NCI-H524 (cell line): ENCODE measurements at places on chromosomes 6 and 20.

GRCh38 chr6:85670573-85670972 is 27.9 kb upstream of the SYNCRIP start:
- DNase-seq: no peak

- no peak for DNase-seq
Measured at GRCh38 chr6:14130435-14131075, 13.0 kb downstream of the CD83 start.

GRCh38 chr6:49519660-49520059 is 19.9 kb downstream of the GLYATL3 start:
- no peak for DNase-seq

DNA sequence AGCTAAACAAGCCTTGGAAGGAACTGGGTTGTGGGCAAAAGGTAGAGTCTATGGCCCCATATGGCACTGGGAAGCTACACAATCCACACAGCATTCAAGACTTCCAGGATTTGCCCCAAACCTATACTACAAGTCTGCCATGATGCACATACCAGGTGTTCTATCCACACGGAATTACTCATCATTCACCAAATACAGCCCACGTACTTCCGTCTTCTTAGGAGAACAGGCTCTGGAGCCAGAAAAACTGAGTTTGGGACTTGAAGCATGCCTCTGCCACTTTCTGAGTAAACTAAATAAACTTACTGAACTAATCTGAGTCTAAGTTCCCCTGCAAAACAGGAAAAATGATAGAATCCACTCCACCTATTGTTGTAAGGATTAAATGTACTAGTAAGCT is 28.6 kb downstream of the RIMS4 start:
- no peak for DNase-seq

GRCh38 chr6:159720708-159721107 is 6.6 kb upstream of the WTAP start:
- peak; percentile 60 for DNase-seq

- DNase-seq: no peak
Measured at GRCh38 chr6:110520992-110521543, 44.7 kb upstream of the SLC22A16 start.

GRCh38 chr6:22975079-22975478 is 405.7 kb downstream of the HDGFL1 start:
- DNase-seq: no peak

DNA sequence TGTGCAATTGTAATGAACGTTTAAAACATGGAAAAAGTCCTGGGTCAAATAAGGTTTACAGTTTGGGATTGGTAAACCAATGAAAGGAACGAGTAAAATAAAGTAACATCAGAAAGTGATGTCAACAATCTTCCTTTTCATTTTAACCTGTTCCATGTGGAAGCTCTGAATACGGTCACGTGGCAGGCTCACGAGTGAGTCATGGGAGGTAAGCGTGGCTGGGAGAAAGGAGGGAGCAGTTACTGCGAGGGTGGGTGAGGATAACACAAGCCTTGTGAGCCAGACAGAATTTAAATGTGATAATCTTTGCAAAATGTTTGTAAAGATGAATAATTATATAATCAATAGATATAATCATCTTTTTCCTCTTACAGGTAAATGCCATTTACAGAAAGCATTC is 171.3 kb upstream of the HDAC2 start:
- DNase-seq: no peak

GRCh38 chr20:45917790-45918141 is 5.8 kb upstream of the PLTP start:
- DNase-seq: peak; percentile 94

GRCh38 chr6:84428300-84428907 is 201.0 kb upstream of the CEP162 start:
- DNase-seq: peak; percentile 51

DNA sequence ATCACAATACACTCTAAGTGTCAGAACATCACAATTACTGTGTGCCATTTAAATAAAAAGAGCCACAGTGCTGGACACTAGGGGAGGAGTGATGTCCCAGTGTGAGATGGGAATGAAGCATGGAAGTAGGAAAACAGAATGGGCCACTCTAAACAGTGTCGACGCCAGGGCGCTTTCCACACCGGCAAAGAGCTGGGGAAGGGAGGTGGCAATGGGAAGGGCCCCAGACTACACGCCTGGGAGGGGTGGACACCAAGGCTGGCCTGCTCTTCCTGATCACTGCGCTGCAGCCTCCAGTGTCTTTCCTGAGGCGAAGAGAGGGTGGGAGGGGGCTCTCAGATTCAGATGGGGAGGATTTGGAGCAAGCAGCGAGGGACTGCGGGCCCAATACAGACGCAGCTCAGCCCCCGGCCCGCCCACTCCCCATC is 75.9 kb downstream of the ERMARD start:
- DNase-seq: no peak

GRCh38 chr6:149895833-149896271 is 2.1 kb downstream of the RAET1E start:
- DNase-seq: no peak

GRCh38 chr20:8401556-8401955 is 269.5 kb downstream of the PLCB1 start:
- DNase-seq: no peak

DNA sequence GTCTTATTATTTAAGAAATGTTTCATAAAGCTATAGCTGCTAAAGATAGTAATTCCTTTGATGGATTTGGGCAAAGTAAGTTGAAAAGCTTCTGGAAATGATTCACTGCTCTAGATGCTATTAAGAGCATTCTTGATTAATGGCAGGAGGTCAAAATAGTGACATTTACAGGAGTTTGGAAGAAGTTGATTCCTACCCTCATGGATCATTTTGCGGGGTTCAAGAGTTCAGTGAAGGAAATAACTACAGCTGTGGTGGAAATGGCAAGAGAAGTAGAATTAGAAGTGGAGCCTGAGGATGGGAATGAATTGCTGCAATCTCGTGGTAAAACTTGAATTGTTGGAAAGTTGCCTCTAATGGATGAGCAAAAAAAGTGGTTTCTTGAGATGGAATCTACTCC is 316.1 kb downstream of the UTRN start:
- DNase-seq: no peak

- no peak for DNase-seq
Measured at GRCh38 chr6:6882592-6882991, 225.2 kb upstream of the RREB1 start.

- peak; percentile 61 for DNase-seq
Measured at GRCh38 chr6:75204217-75204958, 1.5 kb downstream of the COL12A1 start.

DNA sequence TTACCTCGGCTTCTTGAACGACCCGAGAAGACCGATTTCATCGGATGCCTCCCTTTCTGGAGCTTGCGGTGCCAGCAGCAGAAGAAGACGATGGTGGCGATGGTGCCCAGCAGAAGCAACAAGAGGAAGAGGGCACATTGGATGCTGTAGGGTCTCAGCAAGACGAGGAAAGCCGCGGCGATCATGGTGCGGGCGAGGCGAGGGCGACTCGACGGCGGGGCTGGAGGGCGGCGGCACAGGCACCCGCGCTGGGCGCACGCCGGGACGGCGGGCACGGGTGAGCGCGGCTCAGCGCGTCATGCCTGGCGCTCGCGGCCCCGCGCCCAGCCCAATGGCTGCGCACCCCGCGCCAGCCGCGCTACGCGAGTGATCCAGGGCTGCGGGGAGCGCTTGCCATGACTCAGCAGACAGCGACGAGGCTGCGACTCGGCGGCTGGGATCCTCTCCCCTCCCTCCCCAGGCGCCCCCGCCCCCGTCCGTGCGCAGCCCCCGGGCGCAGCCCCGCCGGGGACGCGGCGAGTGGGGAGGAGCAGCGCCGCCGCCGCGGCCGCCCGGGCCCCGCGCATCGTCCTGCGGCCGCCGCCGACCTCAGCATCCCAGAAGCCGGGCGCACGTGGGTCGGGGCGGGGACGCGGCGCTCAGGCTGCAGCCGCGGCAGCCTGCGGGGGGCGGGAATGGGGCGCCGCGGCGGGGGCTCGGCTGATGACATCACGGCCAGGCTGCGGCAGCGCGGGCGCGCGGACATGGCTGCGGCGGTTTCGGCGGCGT is at the start of gene BEND6:
Gene BEND6, plus strand, starts transcription at position 705 of the 768 bp plus-strand sequence. CDS start 26,704 bp downstream, outside the sequence.
- peak; percentile 68 for DNase-seq

DNA sequence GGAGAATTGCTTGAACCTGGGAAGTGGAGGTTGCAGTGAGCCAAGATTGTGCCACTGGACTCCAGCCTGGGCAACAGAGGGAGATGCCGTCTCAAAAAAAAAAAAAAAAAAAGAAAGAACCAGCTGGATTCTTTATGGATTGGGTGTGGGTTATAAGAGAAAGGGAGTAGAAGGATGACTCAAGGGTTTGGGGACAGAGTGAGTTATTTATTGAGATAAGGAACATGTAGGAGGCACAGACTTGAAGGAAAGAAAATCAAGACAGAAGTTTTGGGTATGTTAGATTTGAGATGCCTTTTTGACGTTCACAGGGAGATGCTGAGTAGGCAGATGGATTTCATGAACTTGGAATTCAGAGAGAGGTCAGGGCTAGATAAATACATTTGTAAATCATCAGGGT is 47.6 kb downstream of the KIZ start:
- no peak for DNase-seq

DNA sequence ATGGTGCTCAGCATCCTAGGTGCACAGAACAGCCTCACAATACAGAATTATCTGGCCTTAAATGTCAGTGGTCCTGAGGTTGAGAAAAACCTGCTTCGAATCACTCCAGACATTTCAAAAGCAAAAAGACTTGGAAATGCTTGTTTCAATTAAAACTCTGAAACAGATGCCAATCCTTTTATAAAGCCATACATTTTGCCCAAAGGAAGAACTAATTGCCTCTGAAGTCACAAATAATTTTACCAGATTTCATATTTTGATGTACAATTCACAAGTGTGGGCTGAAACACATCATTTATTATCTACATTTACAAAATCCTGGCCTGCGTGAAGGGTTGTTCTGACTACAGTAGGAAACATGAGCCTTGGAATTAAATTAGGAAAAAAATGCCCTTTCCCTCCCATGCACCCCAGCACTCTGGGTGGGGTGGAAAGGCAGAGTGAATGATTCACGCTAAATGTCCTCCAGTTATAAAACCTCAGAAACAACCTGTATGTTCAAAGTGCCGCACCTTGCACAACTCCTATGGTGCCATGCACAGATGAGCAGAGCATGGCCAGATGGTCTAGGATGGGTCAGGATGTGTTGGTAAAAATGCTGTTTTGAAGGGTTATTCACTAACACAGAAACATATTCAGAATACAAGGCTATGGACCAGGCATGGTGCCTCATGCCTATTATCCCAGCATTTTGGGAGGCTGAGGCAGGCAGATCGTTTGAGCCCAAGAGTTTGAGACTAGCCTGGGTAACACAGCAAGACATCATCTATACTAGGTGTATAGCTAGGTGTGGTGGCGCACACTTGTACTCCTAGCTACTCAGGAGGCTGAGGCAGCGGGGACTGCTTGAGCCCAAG is 87.0 kb downstream of the ZMYND8 start:
- no peak for DNase-seq

DNA sequence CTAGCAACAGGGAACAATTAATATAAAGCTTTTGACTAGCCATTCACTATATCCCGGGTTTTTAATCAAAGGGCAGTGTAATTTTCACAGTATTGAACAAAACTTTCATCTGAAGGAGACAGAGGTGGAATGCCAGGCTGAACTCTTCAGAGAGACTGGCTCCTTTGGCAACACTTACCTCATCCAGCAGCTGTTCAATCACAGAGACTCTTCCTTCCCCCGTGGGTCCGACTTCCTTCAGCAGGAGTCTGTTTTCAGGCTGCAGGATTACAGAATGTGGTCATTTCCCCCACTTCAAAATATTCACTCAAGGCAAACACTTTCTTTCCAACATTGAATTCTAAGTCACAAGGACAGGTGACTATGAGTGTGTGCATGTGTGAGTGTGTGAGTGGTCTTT is 76.6 kb downstream of the DZANK1 start:
- no peak for DNase-seq

DNA sequence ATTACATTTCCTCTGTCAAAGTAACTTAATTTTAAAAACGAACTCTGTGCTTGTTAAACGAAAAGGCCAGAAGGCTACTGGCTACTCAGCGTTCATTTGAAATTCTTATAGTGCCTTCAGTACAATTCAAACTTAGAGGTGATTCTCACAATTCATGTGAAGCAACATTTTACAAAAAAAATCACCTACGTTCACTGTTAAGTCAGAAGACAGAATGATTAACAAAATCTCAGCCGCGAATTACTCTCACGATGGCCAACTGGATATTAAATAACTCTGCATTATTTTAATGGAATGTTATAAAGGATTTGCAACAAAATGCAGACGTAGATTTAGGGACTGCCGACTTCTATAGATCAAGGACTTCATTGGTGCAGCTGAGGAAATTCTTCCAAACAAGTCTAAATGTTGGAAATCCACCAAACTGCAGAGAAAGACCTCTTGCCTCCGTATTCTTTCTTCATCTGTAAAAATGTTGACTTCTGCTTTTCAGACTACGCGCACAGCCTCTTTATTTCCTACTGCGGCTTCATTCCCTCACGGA is 1.6 kb upstream of the QKI start:
- no peak for DNase-seq

DNA sequence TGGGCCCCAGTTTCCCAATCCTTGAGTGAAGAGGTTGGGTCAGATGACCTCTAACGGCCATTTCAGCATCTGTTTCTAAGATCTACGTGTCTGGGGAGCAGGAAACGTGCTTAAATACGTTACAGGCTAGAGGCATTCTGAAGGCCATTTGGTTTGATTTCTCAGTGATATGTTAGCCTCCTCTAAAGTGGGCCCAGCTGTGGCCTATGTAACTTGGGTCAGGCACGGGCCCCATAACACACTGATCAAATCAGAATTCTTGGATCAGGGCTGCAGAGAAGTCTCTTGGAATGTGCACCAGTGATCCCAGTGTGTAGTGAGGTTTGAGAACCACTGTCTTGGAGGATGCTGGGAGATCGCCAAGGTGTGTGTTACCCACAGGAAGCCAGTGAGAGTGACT is 36.1 kb upstream of the TGM3 start:
- DNase-seq: no peak

DNA sequence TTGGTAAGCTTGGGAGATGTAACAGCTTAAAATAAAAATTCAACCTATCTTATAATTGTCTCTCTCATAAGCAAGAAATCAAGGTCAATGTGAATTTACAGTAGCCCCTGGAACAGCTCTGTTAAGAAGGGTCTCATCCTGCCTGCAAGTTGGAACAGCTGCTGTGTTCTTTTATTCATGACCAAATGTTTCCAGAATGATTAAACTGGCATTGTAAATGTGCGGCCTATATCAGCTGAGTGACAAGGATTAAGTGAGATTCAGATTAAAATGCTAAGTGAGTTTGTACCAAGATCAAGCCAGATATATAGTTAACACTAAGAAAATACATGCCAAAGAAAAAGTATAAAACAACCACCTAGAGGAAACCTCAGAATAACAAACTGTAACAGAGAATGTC is 45.3 kb upstream of the NRSN1 start:
- DNase-seq: peak; percentile 9

DNA sequence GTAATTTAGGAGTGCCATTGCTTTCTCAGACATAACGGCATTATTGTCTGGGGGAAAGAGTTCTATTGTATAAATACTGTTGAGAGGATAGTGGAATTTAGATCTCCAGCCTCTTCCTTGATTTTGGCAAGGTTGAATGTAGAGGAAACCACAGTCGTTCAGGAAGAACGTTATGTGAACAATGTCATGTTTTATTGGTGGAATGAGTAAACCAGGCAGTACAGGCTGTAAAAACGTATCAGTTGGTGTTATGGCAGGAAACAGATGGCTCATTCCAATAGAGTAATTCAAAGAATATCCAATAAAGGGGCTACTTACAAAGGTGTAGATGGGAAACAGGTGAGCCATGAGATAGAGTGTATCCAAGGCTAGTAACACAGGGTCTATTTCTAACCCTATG is 123.6 kb upstream of the SLC35B3 start:
- no peak for DNase-seq
